ENCODE measurements at places on chromosomes 16 and 17. TPM values are rescaled to one million over a fixed set of nuclear protein-coding genes. Genes with fewer than 3 reads are reported as not detected.

GRCh38 chr17:76986365-76986764, 118.2 kb downstream of the MGAT5B start:
- DNase-seq, result no peak
- no peak overlapping the region for H3K27ac ChIP-seq
- no peaks in the 10 kb centered on the region for H3K4me1 ChIP-seq

- no peaks in the 10 kb centered on the region for H3K36me3 ChIP-seq
- no peak for DNase-seq
- H3K27ac ChIP-seq, result no peak overlapping the region
- no peaks in the 10 kb centered on the region for H3K4me1 ChIP-seq
- no peak overlapping the region for H3K4me3 ChIP-seq
Observed at GRCh38 chr17:21756856-21757619, 64.7 kb downstream of the KCNJ18 start.

- no peaks in the 10 kb centered on the region for H3K27me3 ChIP-seq
- no peak for DNase-seq
- no peak overlapping the region for H3K27ac ChIP-seq
- H3K4me1 ChIP-seq, result peaks cover 9% of the 10 kb centered on the region
Observed at GRCh38 chr16:89709716-89710432, 8.4 kb upstream of the SPATA2L start.

GRCh38 chr16:87178977-87179376, 138.2 kb downstream of the C16orf95 start:
- DNase-seq, result peak; percentile 97
- peak overlapping the region; percentile 77 for H3K27ac ChIP-seq
- no peaks in the 10 kb centered on the region for H3K36me3 ChIP-seq
- no peaks in the 10 kb centered on the region for H3K27me3 ChIP-seq

- no peaks in the 10 kb centered on the region for H3K27me3 ChIP-seq
- no peak overlapping the region for H3K4me3 ChIP-seq
- no peak overlapping the region for H3K27ac ChIP-seq
- peaks cover 13% of the 10 kb centered on the region for H3K36me3 ChIP-seq
- no peak for DNase-seq
Observed at GRCh38 chr16:89982318-89982717, 33.8 kb downstream of the DEF8 start.

GRCh38 chr17:80023481-80024205, 12.0 kb downstream of the TBC1D16 start:
- no peak for DNase-seq
- no peak overlapping the region for H3K27ac ChIP-seq
- H3K4me3 ChIP-seq, result no peak overlapping the region
- no peaks in the 10 kb centered on the region for H3K27me3 ChIP-seq
- no peaks in the 10 kb centered on the region for H3K36me3 ChIP-seq

- H3K27ac ChIP-seq, result no peak overlapping the region
- DNase-seq, result no peak
- no peak overlapping the region for H3K4me3 ChIP-seq
- no peaks in the 10 kb centered on the region for H3K4me1 ChIP-seq
- H3K36me3 ChIP-seq, result no peaks in the 10 kb centered on the region
Observed at GRCh38 chr16:52964290-52964689, 88.4 kb downstream of the CHD9NB start.

- peak overlapping the region; percentile 81 for H3K27ac ChIP-seq
- no peak for DNase-seq
- H3K4me1 ChIP-seq, result peaks cover 23% of the 10 kb centered on the region
- no peaks in the 10 kb centered on the region for H3K27me3 ChIP-seq
- peak overlapping the region; percentile 91 for H3K4me3 ChIP-seq
Observed at GRCh38 chr16:67719778-67720144, 645 bp upstream of the GFOD2 start.

DNA sequence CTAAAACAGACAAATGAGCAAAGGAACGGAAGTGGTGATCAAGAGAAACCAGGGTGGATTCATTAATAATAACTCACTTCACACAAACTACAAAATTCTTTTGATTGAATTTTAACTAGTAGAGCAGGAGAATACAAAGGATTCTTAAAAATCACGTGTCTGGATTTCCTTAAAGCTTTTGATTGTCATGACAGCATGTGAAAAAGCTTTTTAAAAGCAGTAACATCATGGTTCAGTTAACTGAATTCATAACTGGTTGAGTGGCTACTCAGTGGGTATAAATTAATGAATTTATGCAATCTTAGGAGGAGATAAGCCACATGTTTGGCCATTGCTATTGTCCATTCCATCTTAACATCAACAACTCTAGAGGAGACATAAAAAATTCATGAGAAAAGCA, 333.2 kb downstream of the SLC39A11 start:
- no peak overlapping the region for H3K27ac ChIP-seq
- no peaks in the 10 kb centered on the region for H3K36me3 ChIP-seq
- no peak for DNase-seq
- H3K4me3 ChIP-seq, result no peak overlapping the region
- H3K4me1 ChIP-seq, result no peaks in the 10 kb centered on the region
- no peaks in the 10 kb centered on the region for H3K27me3 ChIP-seq

GRCh38 chr16:1283296-1283695, 26.1 kb upstream of the UBE2I start:
- no peak overlapping the region for H3K4me3 ChIP-seq
- no peak overlapping the region for H3K27ac ChIP-seq
- H3K27me3 ChIP-seq, result peaks cover 2% of the 10 kb centered on the region
- H3K36me3 ChIP-seq, result no peaks in the 10 kb centered on the region
- no peak for DNase-seq

- no peak overlapping the region for H3K4me3 ChIP-seq
- H3K27me3 ChIP-seq, result peaks cover 3% of the 10 kb centered on the region
- H3K4me1 ChIP-seq, result no peaks in the 10 kb centered on the region
- H3K27ac ChIP-seq, result no peak overlapping the region
- no peaks in the 10 kb centered on the region for H3K36me3 ChIP-seq
- peak; percentile 24 for DNase-seq
Observed at GRCh38 chr17:59547131-59547915, 18.1 kb upstream of the DHX40 start.

DNA sequence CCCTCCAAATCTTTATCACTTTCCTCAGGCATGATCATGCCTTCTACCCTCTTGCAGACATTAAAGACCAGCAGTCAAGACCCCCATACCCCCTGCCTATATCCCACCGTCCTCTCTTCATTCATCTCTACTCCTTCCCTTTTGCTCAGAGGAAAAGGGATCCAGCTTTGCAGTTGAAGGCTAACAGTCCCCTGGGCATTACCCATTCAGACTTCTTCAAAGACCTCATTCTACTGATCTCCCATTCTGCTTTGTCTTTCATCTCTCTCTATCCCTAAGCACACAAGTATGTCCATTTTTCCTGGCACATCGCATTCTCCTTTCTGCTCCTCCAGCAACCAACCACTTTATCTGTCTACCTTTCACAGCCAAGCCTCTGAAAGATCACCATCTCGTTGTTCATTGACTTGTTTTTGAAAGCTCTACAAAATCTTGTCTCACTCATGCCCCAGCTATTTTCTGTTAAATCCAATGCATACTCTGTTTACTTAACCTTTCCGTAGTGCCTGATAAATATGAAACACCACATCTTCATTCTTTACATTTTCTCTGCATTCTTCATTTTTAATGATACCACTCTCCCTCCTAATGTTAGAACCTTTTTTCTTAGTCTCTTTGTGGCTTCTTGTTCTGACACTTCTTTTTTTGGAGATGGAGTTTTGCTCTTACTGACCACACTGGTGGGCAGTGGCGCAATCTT, 14.1 kb upstream of the LCMT1 start:
- H3K27ac ChIP-seq, result no peak overlapping the region
- no peak overlapping the region for H3K4me3 ChIP-seq
- peaks cover 16% of the 10 kb centered on the region for H3K27me3 ChIP-seq
- DNase-seq, result no peak

DNA sequence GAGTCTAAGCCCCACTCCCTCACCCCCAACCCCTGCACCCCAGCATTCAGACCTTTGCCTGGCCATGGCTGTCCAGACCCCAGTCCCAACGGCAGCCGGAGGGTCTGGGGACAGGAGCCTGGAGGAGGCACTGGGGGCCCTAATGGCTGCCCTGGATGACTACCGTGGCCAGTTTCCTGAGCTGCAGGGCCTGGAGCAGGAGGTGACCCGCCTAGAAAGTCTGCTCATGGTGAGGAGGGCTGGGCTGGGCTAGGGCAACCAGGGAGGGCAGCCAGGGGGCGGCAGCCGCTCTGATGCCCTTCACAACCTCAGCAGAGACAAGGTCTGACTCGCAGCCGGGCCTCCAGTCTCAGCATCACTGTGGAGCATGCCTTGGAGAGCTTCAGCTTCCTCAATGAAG, 14.4 kb downstream of the RIPOR1 start:
- H3K4me1 ChIP-seq, result peaks cover 35% of the 10 kb centered on the region
- H3K36me3 ChIP-seq, result peaks cover 66% of the 10 kb centered on the region
- no peaks in the 10 kb centered on the region for H3K27me3 ChIP-seq
- DNase-seq, result no peak
- no peak overlapping the region for H3K4me3 ChIP-seq
- no peak overlapping the region for H3K27ac ChIP-seq

DNA sequence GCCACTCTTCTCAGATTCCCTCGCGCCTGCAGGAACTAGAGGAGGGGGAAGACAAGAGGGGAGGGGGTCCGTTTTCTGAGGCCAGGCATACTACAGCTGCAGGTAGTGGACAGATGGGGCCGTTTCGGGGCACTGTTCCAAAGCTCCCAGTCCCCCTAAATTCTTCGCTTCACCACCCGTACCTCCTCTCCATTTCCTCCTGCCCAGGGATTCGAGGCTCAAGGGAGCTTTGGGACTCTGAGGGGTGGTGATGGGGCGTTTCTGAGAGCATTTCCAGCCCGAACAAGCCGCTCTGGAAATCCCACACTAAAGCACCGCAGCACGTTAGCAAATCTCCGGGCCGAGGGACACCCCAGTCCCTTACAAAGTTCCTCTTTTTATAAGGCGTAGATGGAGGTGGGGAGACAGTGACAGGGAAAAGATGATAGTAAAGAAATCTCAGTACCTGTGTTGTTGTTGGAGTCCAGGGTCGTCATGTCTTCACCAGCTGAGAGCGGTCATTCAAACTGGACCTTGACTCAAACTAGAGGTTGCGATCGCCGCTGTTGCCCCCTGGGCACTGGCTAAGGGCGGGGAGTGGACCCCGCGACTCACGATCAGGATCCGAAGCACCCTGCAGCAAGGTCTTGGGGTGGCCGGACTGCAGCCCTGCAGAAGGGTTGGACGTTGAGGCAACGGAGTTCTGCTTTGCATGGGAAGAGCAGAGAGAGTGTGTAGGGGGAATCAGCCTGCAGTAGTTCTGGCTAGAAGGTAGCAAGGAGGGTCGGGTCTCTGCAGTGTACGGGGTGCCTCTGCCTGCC, 570 bp downstream of the NR1D1 start:
- H3K36me3 ChIP-seq, result peaks cover 17% of the 10 kb centered on the region
- H3K27ac ChIP-seq, result peak overlapping the region; percentile 93
- H3K4me3 ChIP-seq, result peak overlapping the region; percentile 60
- peak; percentile 31 for DNase-seq

GRCh38 chr17:29733166-29733565, 110.5 kb upstream of the CORO6 start:
- no peak overlapping the region for H3K4me3 ChIP-seq
- no peaks in the 10 kb centered on the region for H3K36me3 ChIP-seq
- H3K27me3 ChIP-seq, result no peaks in the 10 kb centered on the region
- DNase-seq, result no peak
- peaks cover 15% of the 10 kb centered on the region for H3K4me1 ChIP-seq

DNA sequence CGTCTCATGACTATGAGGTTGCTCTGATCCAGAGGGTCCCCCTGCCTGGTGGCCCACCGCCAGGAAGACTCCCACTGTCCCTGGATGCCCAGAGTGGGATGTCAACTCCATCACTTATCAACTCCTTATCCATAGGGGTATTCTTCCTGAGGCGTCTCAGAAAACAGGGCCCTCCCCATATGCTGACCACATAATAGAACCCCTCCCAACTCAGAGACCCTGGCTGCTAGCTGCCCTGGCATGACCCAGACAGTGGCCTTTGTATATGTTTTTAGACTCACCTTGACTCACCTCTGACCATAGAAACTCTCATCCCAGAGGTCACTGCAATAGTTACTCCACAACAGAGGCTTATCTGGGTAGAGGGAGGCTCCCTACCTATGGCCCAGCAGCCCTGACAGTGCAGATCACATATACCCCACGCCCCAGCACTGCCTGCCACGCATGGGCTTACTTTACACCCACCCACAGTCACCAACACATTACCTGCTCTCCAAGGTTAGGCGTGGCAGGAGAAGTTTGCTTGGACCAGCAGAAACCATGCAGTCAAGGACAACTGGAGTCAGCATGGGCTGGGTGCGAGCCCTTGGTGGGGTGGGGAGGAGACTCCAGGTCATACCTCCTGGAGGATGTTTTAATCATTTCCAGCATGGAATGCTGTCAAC, 2.3 kb upstream of the G6PC1 start:
- H3K4me1 ChIP-seq, result peaks cover 21% of the 10 kb centered on the region
- no peak overlapping the region for H3K27ac ChIP-seq
- peaks cover 6% of the 10 kb centered on the region for H3K27me3 ChIP-seq
- H3K4me3 ChIP-seq, result no peak overlapping the region
- H3K36me3 ChIP-seq, result no peaks in the 10 kb centered on the region

DNA sequence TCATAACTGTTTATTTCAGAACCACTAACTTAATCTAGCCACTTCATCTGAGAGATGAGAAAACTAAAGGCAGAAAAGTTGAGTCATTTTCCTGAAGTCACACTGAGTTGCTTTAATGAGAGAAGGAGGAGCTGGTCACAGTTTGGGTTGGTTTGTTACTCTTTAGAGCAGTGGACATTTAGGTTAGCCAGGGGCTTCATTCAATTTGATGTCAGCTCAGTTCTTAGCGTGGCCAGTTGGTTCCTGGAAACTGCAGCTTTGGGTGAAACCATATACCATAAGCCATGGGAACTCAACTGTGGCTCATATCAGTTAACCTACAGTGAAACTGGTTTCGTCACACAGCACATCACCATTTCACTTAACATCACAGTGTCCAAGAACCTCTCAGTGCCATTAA, 59.2 kb upstream of the ADORA2B start:
- no peak for DNase-seq
- H3K27me3 ChIP-seq, result no peaks in the 10 kb centered on the region
- no peaks in the 10 kb centered on the region for H3K36me3 ChIP-seq
- H3K4me1 ChIP-seq, result no peaks in the 10 kb centered on the region
- H3K27ac ChIP-seq, result no peak overlapping the region

DNA sequence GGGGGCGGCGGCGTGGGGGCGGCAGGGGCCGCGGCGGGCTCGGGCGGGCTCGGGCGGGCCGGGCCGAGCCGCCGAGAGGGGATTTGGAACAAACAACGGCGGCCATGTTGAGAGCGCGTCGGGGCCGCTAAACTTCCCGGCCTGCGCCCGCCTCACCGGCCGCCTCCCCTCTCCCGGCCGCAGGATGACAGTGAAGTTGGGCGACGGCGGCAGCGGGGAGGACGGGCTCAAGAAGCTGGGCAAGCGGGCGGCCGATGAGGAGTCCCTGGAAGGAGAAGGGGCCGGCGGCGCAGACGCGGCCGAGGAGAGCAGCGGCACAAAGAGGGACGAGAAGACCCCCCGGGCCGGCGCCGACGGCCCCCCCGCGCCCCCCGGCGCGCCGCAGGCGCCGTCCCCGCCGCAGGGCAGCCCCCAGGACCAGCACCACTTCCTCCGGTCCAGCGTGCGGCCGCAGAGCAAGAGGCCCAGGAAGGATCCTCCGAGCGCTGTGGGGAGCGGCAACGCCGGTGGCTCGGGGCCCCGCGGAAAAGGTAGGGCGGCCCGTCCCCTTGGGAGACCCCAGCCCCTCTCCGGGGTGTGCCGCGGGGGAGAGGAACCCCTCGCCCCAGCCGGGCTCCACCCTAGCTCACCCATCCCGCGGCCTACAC, 2.4 kb downstream of the CRAMP1 start:
- peak; percentile 32 for DNase-seq
- H3K4me1 ChIP-seq, result peaks cover 35% of the 10 kb centered on the region
- H3K27me3 ChIP-seq, result no peaks in the 10 kb centered on the region
- peak overlapping the region; percentile 35 for H3K27ac ChIP-seq
- peaks cover 7% of the 10 kb centered on the region for H3K36me3 ChIP-seq

TLCD3A gene
- 36.6 TPM for total RNA-seq

KRTAP1-1 gene
- total RNA-seq, result not detected

ASIC2 gene
- total RNA-seq, result not detected

GAST gene
- not detected for total RNA-seq

SOX8 gene
- 0.53 TPM for total RNA-seq

Measured in endothelial cell of umbilical vein (primary cell).